ENCODE measurements at places on chromosomes 7 and 10.

GRCh38 chr7:156886020-156886795 lies 6.8 kb downstream of the LMBR1 start:
- no peak for DNase-seq

- no peak for DNase-seq
These were observed 169.7 kb downstream of the ITGB1 start for GRCh38 chr10:32788359-32788758.

DNA sequence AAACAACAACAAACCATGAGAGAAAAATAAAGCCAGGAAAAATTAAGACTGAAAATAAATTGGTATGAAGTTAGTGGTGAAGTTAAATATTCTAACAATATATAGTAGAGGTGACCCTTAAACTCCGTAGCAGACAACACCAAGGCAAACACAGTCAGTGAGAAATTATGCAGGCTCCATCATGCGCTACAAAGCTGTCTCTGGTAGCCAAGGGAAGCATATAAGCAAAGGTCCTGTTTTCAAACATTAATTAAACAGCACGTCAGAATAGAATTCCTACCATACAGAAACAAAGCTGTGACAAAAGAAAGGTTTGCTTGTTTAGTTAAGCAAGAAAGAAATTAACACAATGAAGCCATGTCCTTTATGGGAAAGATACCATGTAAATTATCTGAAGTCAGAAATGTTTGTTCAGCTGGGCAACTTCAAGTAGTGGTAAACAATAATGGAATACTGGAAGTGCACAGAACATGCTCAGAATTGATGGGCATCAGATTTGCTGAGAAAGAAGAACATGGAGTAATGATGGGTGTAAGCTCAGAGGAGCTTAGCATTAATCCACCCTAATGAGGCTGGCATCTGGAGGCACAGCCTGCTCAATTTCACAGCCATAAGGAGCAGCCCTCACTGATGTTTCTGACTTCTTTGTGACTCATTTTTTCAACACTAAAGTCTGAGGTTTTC lies 75.7 kb downstream of the IGF2BP3 start:
- no peak for DNase-seq

- DNase-seq, result no peak
These were observed 20.8 kb downstream of the ADCY1 start for GRCh38 chr7:45594745-45595535.

DNA sequence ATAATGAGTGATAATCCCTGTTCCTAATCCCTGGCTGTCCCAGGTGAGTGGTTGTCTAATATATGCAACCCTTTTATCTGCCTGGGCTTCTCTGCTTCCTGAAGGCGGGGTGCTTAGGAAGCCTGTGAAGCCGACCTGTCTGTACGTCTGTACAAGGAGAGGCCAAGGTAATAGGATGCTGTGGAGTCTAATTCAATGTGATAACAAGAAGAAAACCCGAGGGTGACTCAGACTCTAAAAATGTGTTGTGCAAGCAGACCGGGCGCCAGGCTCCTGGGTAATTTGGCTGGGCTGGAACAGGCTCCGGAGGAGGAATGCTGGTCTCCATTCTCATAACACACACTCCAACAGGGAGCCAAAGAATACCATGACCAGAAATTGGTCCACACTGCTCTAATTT lies 43.6 kb downstream of the THNSL1 start:
- DNase-seq, result no peak

DNA sequence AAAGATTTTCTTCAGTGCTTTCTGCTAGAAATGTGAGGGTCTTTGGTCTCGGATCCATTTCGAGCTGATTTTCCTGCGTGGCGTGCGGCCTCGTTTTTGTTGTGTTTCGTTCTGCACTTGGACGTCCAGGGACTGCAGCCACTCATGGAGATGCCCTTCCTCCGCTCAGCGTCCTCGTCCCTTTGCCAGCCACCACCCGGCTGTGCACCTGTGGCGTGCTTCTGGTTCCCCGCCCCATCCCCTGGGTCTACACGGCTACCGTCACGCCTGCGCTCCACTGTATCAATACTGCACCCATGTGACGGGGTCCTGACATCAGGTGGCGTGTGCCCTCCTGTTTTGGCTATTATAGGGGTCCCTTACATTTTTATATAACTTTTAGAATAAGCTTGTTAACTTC lies 42.7 kb upstream of the NKX6-2 start:
- DNase-seq, result no peak

DNA sequence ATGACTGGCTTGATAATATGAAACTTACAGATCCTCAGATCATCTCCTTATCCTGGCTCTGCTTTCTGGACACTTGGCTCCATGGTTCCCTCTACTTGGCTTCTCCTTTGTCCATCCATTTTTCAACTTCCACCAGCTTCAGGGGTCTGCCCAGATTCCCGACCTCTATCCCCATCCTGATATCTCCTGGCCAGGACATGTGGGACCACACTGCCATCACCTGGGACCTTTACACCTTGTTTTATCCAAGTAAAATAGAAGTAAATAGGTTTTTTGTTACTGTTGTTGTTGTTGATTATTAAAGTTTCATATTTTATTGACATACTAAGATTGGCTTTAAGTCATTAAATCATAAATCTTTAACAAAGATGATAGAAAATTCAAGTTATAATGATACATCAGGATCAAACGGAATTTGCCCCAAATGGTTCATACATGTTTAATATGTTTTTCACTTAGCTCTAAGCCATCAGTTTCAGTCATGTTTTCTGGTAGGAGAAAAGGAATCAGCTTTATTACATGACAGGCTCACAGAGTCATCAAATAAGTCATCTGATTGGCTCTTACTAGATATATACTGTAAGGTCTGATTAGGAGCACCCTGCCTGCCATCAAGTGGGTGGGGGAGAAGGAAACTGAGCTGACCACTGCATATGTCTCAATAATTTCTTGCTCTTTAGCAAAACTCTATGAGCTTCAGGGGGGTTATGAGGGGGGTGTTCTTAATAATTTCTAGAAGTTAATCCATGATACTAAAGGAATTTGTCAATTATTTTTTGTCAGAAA lies 111.5 kb upstream of the AHR start:
- no peak for DNase-seq

GRCh38 chr10:101295261-101295660 lies 58.7 kb upstream of the BTRC start:
- no peak for DNase-seq

GRCh38 chr7:134727711-134728110 lies 51.7 kb upstream of the CALD1 start:
- DNase-seq, result no peak

DNA sequence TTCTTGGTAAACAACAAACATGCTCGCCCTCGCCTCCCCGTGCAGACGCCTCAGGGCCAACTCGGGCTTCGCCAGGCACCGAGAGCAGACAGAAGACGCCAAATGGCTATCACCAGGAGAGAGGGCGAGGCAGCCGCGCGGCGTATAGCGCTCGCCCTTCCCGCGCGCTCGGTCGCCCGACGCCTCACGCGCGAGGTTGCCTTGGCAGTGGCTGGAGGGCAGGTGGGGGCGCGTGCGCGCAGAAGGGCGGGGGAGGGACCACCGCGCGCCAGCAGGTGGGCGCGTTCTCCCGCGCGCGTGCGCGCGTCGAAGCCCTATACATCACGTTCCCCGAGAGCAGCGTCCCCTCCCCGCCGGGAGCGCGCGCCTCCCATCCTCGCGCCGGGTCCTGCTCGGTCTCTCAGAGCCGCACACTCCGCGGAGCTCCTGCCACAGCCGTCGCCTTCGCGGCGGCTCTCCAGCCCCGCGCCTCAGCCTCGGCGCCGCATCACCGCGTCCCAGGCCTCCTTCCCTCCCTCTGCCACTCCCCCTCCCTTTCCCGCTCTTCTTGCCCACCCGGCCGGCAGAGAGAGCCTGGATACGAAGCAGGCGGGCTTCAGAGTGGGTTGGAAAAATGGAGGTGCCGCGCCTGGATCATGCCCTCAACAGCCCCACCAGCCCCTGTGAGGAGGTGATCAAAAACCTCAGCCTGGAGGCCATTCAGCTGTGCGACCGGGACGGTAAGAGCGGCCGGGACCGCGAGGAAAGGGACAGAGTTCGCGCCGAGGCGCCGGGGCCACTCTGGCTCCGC lies at the start of gene PHYHIPL:
Gene PHYHIPL (plus strand): TSS at position 403 of the 790 bp plus-strand sequence. CDS start 211 bp downstream, at position 614.
- no peak for DNase-seq

- DNase-seq, result no peak
These were observed 2.5 kb downstream of the SCIN start for GRCh38 chr7:12572941-12573575.
